ENCODE measurements at places on chromosomes 7 and 10.

GRCh38 chr7:158584407-158584806 lies 3.2 kb downstream of the PTPRN2 start:
- DNase-seq, result no peak

GRCh38 chr7:150357270-150357669 lies 11.4 kb upstream of the REPIN1 start:
- no peak for DNase-seq

DNA sequence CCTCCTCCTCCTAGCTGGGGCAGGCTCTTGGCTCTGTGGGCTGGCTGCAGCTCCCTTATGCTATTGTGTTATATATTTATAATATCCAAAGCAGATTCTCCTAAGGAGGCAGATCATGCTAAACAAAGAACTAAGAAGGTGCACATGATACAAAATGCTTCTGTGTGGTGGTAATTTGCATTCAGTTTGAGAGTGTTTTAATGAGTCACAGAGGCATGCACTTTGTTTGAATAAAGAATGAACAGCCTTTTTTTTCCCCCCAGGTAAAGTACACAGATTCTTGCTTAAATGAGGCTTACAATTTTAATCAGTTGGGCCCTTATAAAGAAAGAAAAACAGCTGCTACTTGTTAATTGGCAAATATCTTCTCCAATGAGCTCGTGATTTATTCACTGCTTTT lies 95.0 kb downstream of the FANK1 start:
- DNase-seq, result no peak

DNA sequence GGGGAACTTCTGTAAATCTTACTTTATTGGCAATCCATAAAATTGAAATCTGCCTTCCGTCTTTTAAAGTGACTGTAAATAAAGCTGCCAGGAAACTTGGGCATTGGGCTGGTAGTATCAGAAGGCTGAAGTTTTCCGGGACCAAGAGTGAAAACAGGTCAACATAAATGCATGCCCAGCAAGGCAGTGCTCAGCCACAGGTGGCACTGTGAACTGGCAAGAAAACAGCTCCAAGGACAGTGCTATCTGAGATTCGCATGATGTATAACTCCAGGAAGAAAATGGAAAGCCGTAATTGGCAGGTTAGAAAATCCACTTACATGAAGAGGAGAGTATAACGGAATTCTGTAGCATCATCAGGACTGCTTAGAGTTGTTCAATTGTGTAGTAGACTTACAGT lies 1.9 kb upstream of the INSYN2A start:
- DNase-seq, result no peak

GRCh38 chr10:19014034-19014433 lies 34.6 kb upstream of the MALRD1 start:
- DNase-seq, result no peak

- DNase-seq, result no peak
Observed at GRCh38 chr7:77351539-77352004, 64.6 kb downstream of the GSAP start.

- DNase-seq, result no peak
Observed at GRCh38 chr7:149027055-149027454, 1.2 kb downstream of the PDIA4 start.

GRCh38 chr10:84348447-84348846 lies 20.1 kb downstream of the CCSER2 start:
- DNase-seq, result no peak

- no peak for DNase-seq
Observed at GRCh38 chr7:9961161-9961922, 1012.3 kb upstream of the PHF14 start.

DNA sequence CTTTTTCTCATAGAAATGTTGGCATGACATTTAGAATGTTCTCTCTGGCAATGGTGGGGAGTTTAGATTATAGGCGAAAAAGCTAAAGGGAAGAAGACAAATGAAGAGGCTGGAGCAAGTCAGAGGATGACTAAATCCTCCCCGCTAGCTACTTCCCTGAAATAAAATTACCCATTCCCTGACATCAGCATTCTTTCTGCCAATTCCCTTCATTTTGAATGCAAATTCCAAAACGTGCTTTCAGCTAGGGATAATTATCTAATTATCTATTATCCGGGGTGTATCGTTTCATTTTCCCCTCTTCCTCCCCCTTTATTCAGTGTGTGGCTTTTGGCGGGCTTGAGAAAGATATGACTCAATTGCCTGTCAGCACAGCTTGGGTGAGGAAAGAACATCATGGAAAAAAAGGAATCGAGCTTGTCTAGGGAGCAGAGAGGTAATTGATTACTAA lies 672.3 kb downstream of the TNS3 start:
- no peak for DNase-seq

- DNase-seq, result peak; percentile 77
Observed at GRCh38 chr7:99030951-99031350, 113.0 kb downstream of the SMURF1 start.

- DNase-seq, result no peak
Observed at GRCh38 chr10:6654571-6654970, 74.5 kb upstream of the PRKCQ start.

DNA sequence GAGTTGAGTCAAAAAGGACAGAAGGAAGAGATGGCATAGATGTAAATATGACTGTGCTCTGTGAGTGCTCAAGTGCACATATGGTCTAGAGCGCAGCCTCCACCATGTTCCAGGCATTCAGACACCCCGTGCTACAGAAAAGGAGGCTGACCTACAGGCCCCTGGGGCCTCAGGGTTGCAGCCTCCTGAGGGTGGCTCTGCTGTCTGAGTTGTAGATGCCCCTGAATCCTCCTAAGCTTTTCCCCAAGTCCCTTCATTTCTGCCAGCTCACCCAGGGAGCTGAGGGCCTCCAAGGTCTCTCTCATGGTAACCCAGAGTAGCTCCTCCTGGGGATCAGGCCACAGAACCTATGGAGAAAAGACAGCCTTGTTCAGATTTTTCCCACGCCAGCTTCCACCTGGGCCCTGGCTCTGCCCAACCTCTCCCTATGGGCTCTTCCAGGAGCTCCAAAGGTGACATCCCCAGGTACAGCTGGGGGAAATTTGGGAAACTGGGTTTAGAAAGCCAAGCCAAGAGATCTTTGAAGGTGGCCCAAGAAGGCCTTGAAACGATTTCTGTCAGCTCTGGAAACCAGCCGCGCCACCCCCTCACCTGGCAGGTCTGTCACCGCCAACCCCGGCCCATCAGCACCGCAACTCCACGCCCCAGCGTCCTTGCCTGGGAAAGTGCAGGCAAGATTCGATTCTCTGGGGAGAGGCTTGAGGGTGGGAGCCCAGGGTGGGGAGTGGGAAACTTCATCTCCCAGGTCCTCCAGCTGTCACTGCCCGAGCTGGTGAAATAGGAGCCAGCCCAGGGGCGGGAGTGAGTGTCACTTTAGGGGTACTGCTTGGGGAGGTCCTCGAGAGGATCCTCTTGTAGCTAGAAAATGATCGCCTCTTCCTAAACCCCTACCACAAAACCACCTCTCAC lies 2.4 kb downstream of the ZNF467 start:
- no peak for DNase-seq

DNA sequence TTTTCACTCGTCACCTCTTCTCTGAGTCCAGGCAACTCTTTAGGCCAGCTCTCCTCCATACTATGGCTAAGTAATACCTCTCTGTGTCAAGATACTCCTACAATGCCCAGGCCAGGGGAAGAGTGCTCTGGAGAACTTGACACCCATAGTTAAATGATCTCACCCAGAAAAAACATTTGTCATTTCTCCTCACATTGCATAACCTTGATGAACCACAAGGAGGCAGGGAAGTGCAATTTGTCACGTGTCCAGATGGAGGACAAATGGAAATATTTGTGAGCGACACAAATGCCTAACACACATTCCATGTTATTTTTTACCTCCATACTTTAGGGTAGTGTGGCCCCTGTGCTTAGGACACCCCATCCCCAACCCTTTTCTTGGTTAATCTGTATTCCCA lies 78.3 kb downstream of the HTR7 start:
- DNase-seq, result no peak

DNA sequence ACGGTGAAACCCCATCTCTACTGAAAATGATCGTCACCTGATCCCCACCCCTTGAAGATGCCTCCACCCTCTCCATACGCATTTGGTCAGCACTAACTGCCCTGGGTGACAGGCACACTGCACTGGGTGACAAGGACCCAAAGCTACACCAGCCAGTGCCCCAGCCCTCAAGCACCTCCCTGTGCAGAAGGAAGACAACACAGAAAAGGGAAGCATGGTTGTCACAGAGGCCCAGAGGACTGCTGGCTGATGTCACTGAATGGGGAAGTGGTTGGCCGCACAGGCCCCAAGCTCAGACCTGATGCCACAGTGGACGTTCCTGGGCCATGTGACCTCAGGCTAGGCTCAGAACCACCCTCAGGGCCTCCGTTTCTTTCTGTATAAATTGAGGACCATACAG lies 4.2 kb upstream of the PILRA start:
- peak; percentile 71 for DNase-seq

- no peak for DNase-seq
Observed at GRCh38 chr10:75716506-75716905, 285.1 kb downstream of the LRMDA start.

All from right atrium auricular region (tissue), 2 donors.